ENCODE measurements at places on chromosomes 3 and 15.

GRCh38 chr15:55035749-55036148 lies 161.0 kb downstream of the RSL24D1 start:
- DNase-seq, result no peak

- DNase-seq, result no peak
These were observed 420.2 kb downstream of the FOXP1 start for GRCh38 chr3:71163198-71163918.

DNA sequence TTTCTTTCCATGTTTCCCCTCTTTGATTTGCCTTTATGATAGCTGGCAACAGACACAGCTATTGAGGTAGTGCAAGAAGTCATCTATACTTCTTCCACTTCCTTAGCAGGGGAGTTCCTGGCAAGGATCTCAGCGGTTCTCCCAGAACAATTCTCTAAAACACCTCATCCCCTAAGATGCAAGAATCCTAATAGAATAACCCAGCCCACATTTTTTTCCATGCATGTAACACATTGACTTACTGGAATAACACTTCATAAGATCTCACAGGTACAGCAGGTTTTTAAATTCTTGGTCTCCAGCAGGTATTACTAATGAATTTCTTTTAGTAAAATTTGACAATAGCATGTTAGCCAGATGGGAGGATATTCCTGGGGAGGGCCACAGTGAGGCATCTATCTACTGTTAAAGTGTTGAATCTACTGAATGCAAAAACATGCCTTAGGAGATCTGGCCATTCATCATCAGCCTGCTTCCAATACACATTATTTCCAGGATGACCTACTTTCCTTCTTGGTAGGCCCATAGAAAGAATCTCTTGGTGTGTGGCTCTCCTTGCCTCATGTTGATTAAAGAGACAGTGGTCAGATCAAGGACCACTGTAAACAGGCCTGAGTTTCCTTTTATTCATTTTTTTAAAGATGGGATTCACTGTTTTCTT lies 78.5 kb downstream of the RAD18 start:
- no peak for DNase-seq

- no peak for DNase-seq
These were observed 23.2 kb downstream of the EIF1B start for GRCh38 chr3:40332684-40333083.

DNA sequence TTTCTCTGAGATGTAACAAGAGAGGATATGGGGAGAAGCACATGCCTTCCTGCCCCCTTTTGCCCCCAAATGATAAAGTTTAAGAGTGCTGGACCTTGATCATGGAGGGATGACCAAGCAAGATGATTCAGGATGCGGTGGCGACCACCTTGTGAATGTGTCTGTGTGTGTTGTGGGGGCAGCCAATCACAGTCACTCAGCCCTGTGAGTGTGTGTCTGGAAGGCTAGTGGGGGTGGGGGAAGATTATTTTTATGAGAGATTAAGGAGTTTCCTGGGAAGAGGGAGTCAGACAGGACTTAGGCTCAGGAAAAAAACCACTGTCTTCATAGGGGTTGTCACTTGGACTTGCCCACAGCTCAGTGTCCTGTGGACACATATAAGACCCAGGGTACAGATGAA lies 57.8 kb upstream of the KY start:
- no peak for DNase-seq

GRCh38 chr3:23202203-23202920 lies 765 bp upstream of the UBE2E2 start:
- DNase-seq, result peak; percentile 23

DNA sequence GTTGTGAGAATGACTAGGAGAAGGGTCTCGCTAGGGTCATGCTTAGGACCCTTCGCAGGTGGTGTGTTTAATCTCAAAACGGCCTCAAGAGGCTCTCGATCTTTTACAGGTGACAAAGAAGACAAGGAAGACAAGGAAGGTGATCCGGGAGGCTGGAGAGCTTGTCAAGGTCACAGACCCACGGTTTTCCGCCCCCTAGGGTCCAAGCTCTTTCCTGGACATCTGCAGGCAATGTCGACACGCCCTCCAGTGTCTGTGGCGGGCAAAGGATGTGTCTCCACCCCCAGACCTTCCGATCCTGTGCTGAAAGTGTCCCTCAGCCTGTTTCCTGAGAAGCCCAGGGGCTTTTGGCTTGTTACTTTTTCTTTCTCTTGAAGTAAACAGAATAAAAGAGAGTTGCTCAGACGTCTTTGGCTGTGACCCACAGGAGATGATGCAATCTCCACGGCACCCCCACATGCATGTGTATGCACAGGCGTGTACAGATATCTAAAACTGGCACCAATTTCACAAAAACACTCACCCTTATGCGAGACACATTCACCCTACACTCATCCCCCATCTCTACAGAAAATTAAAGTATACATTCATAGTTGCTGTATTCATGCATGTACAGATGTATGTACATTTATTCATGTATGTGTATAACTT lies 108.8 kb downstream of the KLF13 start:
- peak; percentile 96 for DNase-seq

DNA sequence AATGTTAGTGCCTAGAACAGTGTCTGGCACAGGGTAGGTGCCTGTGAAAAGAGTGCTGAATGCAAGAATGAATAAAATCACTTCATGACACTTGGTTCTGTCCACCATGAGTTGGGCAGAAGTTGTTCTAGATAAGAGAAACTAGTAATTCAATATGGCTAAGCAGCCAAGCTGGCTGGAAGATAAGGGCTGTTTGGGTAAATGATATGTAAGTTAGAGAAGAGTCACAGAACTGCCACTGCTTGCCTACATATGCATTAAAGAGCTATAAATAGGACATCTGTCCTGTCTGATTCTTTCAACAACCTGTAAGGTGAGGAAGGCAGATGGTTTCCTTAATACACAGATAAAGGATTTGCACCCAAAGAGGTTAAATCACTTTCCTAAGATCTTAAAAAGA lies 13.1 kb downstream of the MTMR10 start:
- DNase-seq, result peak; percentile 90

GRCh38 chr3:29279286-29279685 lies 1.6 kb upstream of the RBMS3 start:
- DNase-seq, result no peak

- no peak for DNase-seq
These were observed at the start of gene FGF12 for GRCh38 chr3:192727032-192727847. TSS of gene FGF12 (minus strand) at chr3:192727541.

DNA sequence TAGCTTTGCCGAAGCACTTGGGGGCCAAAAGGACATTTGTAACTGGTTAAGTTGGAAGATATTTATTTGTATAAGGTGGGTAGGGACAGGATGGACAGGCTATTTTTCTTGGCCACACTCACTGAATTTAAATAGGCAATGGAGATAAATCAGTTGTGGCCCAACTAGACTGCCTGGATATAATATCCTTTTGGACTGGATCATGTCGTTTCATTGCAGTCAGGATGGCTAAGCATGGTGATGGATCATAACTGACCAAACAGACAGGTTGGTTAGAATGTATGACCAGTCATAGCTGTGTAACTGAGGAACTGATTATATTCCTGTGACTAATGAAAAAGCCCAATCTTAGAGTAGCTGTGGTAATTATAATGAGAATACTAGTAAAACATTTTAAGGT lies 284.0 kb downstream of the LPP start:
- no peak for DNase-seq

DNA sequence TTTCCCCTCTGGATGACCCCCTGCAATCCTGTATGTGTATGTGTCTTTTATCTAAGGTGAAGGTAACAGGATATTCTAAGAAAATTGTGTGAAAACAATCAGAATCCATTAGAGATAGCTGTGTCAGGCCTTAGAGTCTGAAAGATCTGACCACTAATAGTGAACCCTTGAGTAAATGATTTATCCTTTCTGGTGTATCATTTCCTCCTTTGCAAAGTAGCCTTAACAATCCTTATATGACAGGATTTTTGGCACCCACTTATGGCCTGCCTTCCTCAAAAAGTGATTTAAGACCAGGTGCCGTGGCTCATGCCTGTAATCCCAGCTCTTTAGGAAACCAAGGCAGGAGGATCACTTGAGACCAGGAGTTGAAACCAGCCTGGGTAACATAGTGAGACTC lies 110.2 kb downstream of the RBPMS2 start:
- DNase-seq, result no peak

GRCh38 chr15:48498828-48499227 lies 146.7 kb downstream of the FBN1 start:
- DNase-seq, result no peak

DNA sequence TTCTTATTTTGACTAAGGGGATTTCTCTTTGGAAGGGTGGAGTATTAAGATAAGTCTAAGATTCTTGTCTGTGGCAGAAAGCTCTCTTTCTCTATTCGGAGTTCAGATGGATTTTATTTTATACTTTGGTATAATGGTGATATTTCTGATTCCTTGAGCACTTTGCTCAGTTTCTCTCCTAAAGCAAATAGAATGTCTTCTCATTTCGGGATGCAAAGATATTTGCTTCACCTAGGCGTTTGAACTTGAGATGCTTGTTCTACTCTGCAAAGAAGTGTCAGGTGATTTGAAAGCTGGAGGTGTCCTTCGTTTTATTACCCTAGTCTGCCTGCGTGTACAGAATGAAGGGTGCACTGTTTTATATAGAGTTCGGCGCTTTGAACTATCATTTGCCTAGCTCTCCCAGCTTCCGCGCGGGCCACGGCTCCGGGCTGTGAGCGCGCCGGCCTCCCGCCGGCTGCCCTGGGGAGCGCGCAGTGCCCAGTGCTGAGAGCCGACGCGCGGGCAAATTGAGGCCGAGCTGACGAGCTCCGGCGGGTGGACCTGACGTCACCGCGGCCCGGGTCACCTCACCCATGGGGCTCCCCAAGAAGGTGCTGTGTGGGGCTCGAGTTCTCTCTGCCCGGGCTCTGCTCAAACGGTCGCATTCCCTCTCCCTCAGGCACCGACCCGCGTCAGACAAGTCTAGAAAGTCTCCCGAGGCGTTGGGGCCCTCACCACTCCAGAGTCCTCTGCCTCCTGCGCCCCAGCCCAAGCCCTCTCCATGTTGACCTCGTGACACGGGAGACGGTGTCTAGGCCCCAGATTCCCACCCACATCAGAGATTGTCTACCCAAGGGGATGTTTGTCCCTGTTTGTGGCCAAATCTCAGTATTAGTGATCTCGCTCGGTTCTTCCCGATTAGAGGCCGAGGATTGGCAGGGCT lies 7.5 kb downstream of the SOX2 start:
- DNase-seq, result no peak

- no peak for DNase-seq
These were observed 12.1 kb downstream of the TBC1D2B start for GRCh38 chr15:78065284-78065872.

GRCh38 chr15:40091861-40092255 lies 16.8 kb downstream of the BMF start:
- DNase-seq, result no peak

GRCh38 chr15:76337059-76337695 lies 604 bp downstream of the ISL2 start:
- DNase-seq, result peak; percentile 24

- no peak for DNase-seq
These were observed 300.1 kb downstream of the ROBO1 start for GRCh38 chr3:79467721-79468120.

- no peak for DNase-seq
These were observed 39.8 kb downstream of the THRB start for GRCh38 chr3:24454856-24455255.

DNA sequence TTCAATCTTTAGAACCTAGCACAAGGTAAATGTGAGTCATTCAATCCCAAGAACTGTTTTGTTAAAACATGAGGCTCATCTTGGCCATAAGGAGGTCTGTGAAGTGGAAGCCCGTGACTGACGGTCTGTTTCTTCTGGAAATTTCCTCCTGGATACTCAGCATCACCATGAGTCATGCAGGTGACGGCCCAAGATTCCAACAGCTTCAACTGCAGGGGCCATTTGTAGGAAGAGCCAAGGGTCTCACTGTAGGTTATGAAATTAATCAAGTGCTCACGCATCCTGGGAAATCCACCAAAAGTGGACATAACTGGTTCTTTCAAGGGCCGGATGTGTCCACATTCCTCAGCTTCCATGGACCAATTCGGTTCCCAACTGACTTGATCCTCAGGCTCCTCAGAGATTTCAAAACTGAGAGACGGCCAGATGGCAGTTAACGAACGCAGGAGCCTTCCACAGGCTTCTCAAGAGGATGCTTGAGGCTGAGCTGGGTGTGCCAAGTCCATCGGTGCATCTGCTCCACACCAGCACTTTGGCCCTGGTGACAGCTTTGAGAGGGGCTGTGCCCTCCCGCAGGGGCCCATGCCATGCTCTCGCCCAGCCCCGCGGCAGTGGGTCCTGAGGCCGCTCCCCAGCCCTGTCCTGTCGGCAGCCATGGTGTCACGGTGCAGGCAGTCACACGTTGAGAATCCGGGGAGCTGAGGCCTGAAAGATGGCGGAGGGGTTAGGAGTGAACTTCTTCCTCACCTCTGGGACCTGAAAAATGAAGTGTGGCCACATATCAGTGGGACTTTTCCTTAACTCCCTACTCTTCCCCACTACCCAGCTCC lies 8.5 kb downstream of the MAP6D1 start:
- DNase-seq, result no peak

DNA sequence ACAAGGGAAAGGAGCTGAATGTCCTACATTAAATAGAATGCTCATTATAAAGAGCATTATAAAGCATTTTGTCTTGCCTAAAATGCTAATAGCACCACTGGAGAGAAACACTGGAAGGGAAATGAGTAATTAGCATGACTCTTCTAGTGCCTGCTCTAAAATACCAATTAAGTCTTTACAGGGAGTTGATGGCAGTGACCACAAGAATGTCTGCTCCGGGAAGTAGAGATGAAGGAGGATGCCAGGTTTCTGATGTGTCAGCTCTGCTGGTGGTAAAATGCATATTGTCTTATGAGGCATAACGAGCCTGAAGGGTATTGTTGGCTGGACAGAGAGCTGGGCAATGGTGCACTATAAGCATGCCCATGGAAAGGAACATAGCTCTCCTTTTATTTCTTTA lies 49.5 kb downstream of the MYLK start:
- DNase-seq, result no peak

DNA sequence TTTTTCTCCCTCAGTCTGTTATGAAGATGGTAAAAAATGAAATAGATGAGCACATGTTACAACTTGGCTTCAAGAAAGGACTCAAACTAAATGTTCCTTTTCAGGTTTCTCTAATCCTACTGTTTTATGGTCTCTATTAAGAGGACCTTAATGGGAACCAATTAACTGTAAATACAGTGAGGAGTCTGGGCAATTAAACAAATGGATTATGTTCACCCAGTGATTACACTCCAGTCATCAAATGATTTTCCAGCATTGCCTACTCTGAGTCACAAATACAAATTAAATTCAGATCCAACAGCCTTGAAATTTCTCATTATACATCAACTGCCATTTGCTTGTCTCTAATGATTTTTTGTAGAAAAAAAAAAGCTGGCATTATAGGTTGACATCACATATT lies 129.2 kb downstream of the NEK10 start:
- DNase-seq, result no peak

DNA sequence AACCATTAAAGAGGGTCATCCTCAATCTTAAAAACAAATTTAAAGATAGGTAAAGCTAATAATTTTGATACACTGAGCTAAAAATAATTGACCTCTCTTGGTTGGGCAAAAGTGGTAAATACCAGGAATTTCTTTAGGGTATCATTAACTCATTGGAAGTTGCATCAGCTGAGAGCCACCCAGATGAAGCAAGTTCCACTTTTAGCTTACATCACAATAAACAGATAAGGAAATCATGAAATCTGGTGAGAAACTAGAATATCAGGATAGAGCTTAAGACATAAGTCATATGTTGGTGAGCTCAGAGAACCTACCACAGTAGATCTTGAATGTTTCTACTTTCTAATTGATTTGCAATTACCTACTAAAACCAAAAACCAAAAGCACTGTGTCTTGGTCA lies 97.4 kb upstream of the SLC2A2 start:
- DNase-seq, result peak; percentile 16

- no peak for DNase-seq
These were observed 57.3 kb downstream of the TMEM212 start for GRCh38 chr3:171900446-171900845.

GRCh38 chr3:140273542-140274195 lies 338.7 kb downstream of the CLSTN2 start:
- DNase-seq, result no peak

All from hematopoietic multipotent progenitor cell treated with erythropoietin and hydrocortisone succinate and interleukin-3 and kit ligand, for 6 days (in vitro differentiated cells).